ENCODE measurements at places on chromosomes 11 and 22.

- DNase-seq: no peak
Observed at GRCh38 chr11:20723366-20723765, 54.0 kb downstream of the NELL1 start.

DNA sequence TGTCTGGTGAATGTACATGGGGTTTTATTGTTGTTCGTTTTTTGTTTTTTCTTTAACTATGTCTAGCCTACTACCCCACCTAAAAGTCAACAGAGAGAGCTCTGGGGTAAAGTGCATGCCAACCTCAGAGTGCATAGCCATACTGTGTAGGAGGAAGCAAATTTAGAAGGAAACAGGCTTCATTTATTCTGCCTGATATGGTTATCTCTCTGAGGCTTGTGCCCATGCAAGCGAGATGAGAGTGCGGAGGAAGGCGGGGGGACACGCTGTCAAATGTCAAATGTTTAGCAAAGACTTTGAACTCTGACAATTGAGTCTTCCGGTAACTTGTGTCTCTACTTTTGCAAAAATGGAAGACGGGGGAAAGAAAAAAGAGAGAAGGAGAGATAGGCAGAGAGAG lies 295.5 kb downstream of the ETS1 start:
- DNase-seq: no peak

- DNase-seq: peak; percentile 19
Observed at GRCh38 chr11:44994753-44995152, 44.1 kb upstream of the TP53I11 start.

GRCh38 chr11:62556875-62557631 lies 10.4 kb upstream of the AHNAK start:
- DNase-seq: no peak

DNA sequence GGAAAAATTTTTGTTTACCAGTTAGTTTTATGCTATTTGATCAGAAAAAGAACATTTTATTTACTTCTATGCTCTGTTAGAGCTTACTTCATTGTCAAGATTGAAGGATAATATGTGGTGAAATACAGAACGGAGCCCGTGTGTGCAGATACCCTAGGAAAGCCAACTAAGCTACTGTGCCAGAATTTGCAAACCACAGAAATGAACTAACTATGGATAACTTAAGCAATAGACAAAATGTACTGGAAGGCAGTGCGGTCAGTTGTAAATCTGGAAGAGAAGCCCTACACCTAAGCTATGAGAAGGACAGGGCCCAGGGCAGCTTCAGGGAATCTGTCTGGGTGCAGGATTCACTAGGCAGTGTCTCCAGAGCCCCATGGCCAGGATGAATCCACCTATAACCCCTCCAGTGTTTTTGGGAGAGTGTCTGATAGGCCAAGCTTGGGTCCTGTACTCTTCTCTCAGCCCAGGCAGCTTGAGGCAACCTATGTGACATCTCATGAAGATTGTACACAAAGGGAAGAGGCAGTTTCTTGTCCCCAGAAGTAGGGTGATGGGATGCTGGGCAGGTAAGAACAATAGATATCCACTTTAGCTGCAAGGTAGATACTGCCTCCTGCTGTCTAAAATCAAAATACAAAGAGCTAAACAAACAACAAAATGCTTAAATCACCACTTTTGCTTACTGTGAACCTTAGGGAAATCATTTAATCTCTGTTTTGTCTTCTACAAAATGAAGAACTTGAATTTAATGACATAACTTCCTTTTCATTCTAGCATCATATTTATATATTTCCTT lies 12.1 kb downstream of the MMP7 start:
- DNase-seq: no peak

DNA sequence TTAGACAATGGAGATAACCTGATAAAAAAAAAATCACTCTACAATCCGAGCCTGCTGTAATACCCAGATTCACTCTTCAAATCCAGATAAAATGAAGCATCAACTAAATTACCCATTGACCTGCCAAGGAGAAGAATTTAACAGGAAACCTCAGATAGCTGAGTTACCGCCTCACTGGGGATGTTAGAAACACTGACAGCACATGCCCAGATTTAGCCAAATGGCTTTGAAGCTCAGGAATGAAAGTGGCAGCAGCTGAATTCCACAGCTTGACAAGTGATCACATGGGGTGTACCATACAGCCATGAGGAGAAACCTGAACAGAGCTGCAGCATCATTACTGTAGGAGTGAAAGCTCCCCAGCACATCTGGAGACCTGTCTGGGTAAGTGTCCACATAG lies 807.6 kb downstream of the DLG2 start:
- no peak for DNase-seq

DNA sequence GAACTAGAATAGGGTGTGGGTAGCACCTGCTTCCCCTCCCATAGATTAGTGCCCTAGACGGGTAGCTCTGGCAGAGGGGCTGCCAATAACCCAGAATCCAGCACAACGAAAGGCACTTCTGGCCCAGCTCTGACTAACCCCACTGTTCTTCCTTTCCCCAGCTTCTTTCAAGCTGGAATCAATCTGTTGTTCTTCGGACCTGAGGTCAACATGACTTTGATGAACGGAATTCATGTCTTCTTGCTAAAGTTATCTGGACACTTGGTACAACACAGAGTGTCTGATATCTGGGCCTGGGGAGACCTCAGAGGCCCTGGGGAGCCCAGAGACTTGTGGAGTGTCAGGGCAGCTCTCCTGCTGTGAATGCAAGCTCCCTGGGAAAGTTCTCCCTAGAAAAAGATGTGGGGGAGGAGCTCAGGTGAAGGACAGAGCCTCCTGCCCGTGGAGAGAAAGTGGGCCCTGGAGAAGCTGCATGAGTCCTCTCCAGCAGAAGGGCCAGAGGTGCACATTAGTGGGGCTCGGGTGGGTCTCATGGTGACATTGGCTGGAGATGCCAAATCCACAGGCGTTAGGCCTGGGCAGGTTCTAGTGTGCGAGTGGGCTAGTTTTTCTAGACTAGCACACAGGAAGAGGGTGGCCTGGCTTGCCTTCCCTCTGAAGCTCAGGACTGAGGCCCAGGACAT lies 6.3 kb downstream of the KCNJ11 start:
- DNase-seq: no peak

DNA sequence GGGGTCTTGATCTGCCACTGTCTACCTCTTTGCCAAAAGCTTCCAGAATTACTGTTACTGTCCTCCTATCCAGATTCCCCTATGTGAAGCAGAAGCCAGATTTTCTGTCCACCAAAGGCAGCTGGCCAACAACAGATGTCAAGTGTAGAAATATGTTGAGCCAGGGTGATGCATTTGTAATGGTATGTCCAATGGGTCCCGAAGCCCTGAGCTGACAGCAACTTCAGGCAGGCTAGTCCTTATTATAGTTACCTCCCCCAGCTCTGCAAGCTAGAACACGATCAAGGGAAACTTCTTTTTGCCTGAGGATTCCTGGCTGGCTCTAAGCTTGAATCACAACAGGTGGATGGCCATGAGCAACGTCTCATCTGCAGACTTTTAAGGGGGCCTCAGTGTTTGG lies 10.2 kb downstream of the PAMR1 start:
- DNase-seq: no peak

GRCh38 chr11:14336507-14337503 lies 22.2 kb downstream of the RRAS2 start:
- DNase-seq: no peak

DNA sequence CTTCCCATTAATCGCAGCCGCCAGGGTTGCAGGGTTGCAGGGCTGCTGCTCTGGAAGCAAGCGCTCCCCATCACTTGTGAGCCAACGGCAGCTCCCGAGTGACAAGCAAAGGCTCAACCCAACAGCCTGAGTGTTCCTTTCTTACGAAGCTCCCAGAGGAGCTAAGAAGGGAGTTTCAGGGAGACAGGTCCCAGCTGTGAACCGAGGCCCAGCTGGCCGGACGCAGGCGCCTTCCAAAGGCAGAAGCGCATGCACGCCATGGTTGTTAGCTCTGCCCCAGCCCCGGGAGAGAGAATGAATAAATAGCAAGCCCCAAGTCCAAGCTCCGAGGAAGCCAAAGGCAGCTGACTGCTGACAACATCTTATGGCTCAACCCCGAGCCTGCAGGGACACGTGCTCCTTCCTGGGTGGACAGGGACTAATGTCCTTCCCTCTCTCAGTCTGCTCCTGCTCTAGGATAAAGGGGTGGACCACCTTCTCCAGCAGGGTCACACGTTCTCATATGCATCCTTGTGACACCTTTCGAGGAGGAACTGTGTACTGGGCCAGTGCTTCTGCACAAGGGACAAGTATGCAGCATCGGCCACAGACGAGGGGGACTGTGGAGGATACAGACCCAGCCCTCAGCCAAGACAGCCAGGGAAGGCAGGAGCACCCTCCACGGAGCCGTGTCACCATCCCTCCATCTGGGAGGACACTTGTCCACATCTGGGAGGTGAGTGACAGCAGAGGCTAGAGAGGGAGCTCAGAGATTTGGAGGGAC lies 29.9 kb downstream of the SHANK2 start:
- DNase-seq: peak; percentile 51

DNA sequence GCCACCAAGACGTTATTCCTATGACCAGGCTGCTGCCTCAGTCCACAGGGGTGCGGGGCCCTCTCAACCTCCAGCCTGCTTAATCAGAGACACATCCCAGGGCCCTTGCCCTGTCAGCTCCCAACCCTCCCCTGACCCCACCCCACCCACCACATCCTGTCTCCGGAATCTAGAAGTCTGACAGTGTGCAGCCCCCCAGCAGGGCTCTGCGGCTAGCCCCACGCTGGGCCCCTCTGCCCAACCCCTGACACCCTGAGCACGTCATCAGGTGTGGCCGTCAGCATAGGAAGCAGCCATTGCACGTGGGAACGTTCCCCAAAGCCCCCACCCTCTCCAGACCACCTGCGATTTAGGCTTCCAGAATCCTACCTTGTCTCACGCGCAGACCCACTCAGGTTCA lies 34.3 kb upstream of the IGSF9B start:
- no peak for DNase-seq

GRCh38 chr11:73308003-73308960 lies at the start of gene ARHGEF17:
Gene ARHGEF17 (plus strand): TSS chr11:73308276. CDS start chr11:73308639, 363 bp downstream.
- peak; percentile 88 for DNase-seq

- no peak for DNase-seq
Observed at GRCh38 chr11:131943295-131943694, 572.9 kb downstream of the NTM start.

DNA sequence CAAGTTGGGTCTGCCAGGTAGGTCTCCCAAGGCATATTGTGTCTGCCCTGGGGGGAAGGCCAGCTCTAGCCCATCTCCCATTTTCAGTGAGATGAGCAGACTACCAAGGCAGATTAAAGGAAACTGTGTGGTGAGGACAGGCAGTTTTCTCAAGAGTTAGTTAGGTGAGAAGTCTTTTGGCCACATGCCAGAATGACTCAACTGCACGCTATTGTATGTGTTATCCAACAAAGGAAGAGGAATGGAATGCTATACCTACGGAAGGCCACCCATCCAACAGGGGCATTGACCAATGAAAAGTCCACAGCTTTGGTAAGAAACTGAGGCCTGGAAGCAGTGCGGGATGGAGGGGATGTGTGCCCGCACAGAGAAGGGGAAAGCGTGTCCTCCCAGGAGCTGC lies 941.7 kb downstream of the NTM start:
- no peak for DNase-seq

DNA sequence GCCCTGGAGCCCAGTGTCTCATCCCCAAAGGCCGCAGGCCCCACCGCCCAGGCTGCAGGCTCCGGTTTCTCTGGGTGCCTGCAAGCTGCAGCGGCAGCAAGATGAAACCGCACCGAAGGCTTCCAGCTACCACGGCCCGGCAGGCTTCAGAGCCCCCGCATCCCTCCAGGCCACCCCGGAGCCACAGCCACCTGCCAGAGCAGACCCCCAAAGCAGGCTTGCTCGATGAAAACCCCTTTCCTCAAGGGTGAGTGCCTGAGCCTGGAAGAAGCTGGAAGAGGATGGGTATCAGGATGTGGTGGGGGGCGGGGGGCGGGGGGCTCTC lies 24.5 kb upstream of the GNB1L start:
- peak; percentile 51 for DNase-seq

DNA sequence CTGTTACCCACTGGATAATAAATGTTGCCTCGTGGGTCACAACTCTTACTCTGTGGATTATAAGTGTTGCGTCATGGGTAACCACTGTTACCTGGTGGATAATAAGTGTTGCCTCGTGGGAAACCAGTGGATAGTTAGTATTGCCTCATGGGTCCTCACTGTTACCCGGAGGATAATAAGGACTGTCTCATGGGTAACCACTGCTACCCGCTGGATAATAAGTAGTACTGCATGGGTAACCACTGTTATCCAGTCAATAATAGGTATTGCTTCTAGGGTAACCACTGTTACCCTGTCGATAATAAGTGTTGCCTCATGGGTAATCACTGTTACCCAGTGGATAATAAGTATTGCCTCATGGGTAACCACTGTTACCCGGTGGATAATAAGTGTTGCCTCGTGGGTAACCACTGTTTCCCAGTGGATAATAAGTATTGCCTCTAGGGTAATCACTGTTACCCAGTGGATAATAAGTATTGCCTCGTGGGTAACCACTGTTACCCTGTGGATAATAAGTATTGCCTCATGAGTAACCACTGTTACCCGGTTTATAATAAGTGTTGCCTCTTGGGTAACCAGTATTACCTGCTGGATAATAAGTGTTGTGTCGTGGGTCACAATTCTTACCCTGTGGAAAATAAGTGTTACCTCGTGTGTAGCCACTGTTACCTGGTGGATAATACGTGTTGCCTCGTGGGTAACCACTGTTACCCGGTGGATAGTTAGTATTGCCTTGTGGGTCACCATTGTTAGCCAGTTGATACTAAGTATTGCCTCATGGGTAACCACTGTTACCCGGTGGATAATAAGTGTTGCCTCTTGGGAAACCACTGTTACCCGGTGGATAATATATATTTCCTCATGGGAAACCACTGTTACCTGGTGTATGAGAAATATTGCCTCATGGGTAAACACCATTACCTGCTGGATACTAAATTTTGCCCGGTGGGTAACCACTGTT lies 15.7 kb upstream of the NXPE4 start:
- DNase-seq: no peak

- DNase-seq: no peak
Observed at GRCh38 chr11:100883830-100884229, 196.7 kb downstream of the ARHGAP42 start.

DNA sequence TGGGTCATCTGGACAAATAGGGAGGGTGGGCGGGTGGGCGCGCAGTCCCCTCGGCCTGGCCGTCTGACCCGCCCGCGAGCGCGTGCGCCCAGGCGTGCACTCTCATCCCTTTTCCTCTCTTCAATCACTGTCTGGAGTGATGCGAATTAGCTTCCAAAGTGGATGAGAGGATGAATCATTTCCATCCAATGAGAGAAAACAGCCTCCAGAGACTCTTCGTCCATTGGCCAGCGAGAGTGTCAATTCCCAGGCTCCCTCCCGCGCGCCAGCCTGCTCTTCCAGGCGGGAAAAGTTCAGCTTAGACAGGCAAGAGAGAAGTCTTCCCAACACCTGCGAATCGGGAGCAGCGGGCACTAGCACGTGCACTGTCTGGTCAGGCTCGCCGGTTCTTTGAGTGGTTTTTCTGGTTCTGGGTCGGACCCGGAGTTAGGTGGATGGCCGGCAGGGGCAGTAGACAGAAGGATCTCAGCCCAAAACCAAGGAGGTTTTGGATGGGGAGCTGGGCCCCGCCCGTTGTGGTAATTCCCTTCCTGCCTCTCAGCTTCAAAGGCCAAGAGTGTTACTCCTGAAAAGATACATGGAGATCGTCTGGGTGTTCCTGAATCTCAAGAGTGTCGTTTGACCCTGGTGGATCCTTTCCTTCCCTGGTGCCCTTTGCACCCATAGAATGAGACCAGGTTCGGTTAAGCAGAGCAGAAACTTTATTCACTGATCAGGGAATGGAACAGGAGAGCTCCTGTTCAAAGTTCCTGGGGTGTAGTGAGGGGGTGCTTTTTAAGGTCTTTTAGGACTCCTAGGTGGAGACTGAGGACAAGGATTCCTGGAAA lies 33.4 kb upstream of the GLYATL1 start:
- DNase-seq: peak; percentile 68

Measured in sciatic nerve (tissue), 2 donors.